ENCODE measurements at places on chromosomes 1 and 21. TPM values are rescaled to one million over a fixed set of nuclear protein-coding genes. Genes with fewer than 3 reads are reported as not detected.

DNA sequence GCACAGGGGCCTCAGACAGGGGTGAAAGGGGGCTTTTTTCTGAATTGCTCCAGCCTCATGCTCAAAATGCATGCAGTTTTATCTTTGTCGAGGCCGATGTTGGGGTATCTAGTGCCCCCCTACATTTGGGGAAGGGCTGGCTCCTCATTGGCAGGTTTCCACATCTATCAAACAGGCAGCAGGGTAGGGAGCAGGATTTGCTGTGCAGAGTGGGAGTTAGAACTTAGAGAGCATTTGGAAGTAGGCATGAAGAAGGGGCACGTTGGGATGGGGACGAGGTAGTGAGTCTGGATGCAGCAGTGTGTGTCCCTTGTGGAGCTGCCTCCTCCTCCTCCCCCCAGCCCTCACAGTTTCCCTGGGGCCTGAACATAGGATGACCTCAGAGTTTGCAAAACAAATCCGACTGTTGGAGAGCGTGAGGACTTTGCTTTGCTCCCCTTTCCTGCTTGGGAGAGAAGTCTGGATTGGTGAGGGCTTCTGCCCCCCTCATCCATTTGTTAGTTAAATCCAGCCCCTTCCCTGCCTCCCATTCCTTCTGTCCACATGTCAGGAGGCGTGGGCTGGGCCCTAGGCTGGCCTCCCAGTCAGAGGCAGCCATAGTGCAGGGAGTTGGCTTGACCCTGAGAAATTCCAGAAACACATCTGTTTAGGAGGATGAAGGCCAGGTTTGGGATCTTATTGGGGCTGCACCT lies 36.9 kb upstream of the GPR37L1 start:
- no peaks in the 10 kb centered on the region for H3K4me1 ChIP-seq
- no peaks in the 10 kb centered on the region for H3K27me3 ChIP-seq
- peak overlapping the region; percentile 39 for H3K27ac ChIP-seq

SUSD4 gene
- 14.0 TPM for total RNA-seq

DNA sequence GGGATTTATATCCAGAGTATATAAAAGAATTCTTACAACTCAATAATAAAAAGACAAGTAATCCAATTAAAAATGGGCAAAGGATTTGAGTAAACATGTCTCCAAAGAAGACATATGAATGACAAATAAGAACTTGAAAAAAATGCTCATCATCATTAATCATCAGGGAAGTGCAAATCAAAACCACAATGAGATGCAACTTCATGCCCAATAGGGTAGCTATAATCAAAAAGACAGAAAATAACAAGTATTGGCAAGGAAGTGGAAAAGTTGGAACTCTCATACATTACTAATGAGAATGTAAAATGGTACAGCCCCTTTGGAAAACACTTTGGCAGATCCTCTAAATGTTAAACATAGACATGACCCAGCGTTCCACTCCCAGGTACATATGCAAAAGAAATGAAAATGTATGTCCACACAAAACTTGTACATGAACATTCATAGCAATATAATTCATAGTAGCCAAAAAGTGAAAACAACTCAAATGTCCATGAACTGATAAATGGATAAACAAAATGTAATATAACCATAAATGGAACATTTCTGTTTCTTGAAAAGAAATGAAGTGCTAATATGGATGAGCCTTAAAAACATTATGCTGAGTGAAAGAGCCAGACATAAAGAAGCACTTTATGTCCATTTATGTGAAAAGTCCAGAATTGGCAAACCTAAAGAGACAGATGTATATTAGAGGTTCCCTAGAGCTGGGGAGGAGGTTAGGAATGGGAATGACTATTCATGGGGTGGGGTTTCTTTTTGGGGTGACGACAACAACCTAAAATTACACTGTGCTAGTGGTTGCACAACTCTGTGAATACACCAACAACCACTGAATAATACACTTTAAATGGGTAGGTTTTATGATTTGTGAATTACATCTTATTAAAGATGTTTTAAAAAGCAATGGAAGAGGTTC lies 259.7 kb downstream of the RHOU start:
- H3K36me3 ChIP-seq, result no peaks in the 10 kb centered on the region
- no peak overlapping the region for H3K4me3 ChIP-seq
- no peak overlapping the region for H3K27ac ChIP-seq

RAP1GAP gene
- 39.2 TPM for total RNA-seq

- no peaks in the 10 kb centered on the region for H3K27me3 ChIP-seq
- H3K4me1 ChIP-seq, result no peaks in the 10 kb centered on the region
- H3K36me3 ChIP-seq, result no peaks in the 10 kb centered on the region
- H3K27ac ChIP-seq, result no peak overlapping the region
- DNase-seq, result no peak
Observed at GRCh38 chr1:19975423-19976193, 3.8 kb downstream of the PLA2G2A start.

LENEP gene
- not detected for total RNA-seq

DNA sequence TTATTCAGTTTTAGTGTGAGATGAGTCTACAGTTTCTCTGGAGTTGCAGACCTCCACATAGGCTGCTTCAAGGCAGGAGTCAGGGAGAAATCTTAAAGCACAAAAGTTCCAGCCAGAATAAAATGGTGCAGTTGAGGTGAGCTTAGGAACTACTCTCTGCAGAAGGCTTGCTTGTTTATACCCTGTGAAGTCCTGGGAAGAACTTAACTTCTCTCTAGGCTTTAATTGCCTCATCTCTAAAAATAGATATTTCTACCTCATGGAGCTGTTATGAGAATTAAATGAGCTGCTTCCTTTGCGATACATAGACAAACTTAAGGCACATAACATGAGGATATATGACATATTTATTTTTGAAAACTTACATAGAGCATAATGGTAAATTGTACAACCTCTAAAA lies 286.2 kb downstream of the GPATCH2 start:
- DNase-seq, result no peak
- peaks cover 4% of the 10 kb centered on the region for H3K4me1 ChIP-seq
- H3K36me3 ChIP-seq, result no peaks in the 10 kb centered on the region
- no peak overlapping the region for H3K27ac ChIP-seq

FNDC10 gene
- total RNA-seq, result 2.6 TPM

C1orf56 gene
- 6.2 TPM for total RNA-seq

GRCh38 chr1:198660341-198661261 lies 21.8 kb downstream of the PTPRC start:
- H3K4me1 ChIP-seq, result no peaks in the 10 kb centered on the region
- no peak overlapping the region for H3K4me3 ChIP-seq
- no peaks in the 10 kb centered on the region for H3K27me3 ChIP-seq
- no peak overlapping the region for H3K27ac ChIP-seq
- no peaks in the 10 kb centered on the region for H3K36me3 ChIP-seq

DNA sequence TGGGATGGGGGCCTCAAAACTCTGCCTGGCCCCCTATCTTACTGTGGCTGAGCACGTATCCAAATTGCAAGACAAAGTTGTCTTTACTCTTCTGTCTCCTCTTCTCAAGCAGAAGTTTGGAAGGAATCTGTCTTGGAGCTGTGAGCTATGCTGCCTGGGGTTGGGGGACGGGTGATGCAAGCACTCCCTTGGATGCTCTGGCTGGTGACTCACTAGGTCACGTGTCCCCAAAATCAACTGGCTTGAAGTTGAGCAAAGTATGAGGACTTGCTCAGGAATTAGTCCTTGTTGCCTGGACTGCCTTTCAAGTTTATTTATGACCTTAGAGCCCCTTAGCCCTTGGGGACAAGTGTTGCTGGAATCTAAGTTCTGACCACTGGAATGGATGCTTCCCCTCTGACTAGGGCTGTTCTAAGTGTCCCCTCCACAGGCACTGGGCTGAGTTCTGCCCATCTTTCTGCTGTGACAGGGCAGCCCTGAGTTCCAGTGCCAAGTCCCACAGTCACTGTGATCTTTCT lies 269.5 kb downstream of the HHAT start:
- no peaks in the 10 kb centered on the region for H3K36me3 ChIP-seq
- H3K27me3 ChIP-seq, result no peaks in the 10 kb centered on the region
- no peak overlapping the region for H3K27ac ChIP-seq
- H3K4me1 ChIP-seq, result no peaks in the 10 kb centered on the region

DNA sequence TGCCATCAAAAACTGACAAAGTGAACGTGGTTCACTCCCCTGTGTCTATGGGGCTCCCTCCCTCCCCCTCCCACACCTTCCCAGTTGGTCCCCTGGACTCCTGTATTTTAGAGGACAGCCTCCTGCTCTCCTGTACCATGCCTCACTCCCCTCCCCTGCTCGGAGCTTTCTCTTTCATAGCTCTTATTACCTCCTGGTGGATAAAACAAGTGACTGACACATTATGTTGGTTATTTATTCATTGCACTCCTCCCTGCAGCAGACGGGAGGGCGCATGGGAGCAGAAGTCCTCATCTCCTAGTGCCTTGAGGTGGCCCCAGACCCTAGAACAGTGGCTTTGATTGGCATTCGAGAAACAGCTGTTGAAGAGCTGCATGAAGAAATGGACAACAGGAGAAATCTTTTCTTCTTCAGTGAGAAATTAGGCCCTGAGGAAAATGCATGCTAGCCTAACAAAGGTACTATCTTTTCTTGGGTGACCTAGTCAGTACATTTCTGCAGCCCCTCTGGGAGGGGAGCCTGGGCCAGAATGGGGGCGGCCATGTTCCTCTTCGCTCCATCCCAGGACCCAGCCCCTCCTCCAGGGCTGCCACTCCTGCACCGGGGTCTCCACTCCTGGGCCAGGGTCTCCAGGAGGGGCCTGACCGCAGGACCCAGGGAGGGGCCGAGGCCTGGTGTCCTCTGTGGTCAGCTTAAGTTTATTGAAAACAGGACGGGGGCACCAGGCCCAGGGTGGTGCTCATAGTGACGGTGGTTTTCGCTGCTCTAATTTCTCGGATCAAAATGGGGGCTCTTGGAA lies 1.2 kb upstream of the TFF1 start:
- H3K4me1 ChIP-seq, result no peaks in the 10 kb centered on the region
- no peak overlapping the region for H3K27ac ChIP-seq
- no peak for DNase-seq
- no peaks in the 10 kb centered on the region for H3K27me3 ChIP-seq
- H3K4me3 ChIP-seq, result no peak overlapping the region

GRCh38 chr21:45309069-45309986 lies 21.6 kb upstream of the POFUT2 start:
- H3K4me1 ChIP-seq, result peaks cover 2% of the 10 kb centered on the region
- H3K36me3 ChIP-seq, result no peaks in the 10 kb centered on the region

DNA sequence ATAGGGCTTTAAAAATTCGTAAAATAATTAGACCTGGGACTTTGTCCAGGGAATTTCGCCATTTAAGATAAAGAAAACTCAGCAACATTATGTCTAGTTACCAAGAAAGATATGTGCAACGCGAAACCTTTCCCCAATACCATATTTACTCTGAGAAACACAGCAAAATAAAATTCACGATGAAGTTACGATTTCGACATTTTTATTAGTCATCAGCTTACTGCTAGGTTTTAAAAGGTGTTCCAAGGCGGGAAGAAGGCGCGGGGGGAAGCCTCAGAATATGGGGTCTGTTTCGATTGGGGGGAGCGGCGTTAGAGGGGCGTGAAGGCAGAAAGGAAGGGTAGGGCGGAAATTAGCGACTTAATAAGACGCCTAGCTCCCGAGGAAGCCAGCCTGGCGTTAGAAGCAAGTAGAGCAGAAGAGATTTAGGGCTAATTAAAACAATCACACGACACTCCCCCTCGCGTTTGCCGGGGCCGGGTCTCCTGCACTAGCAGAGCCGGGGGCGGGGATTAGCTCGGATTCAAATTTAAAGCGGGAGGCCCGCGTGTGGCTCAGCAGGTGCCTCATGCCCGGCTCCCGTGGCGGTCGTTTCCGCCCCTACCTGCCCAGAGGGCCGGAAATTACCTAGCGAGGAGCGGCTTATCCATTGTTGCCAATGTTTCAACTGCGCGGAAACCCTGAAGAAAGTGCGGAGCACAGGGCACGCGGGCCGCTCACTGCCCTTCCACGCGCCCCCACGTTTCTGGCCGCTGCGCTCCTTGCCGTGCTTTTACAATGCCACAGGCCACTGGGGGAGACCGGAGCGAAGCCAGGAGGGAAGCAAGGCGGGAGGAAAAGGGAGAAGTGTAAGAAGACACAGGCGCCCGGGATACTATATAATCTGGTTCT lies 795 bp upstream of the POU2F1 start:
- H3K36me3 ChIP-seq, result no peaks in the 10 kb centered on the region
- peak overlapping the region; percentile 89 for H3K4me3 ChIP-seq
- no peaks in the 10 kb centered on the region for H3K27me3 ChIP-seq
- H3K27ac ChIP-seq, result peak overlapping the region; percentile 58
- peak; percentile 93 for DNase-seq

DNA sequence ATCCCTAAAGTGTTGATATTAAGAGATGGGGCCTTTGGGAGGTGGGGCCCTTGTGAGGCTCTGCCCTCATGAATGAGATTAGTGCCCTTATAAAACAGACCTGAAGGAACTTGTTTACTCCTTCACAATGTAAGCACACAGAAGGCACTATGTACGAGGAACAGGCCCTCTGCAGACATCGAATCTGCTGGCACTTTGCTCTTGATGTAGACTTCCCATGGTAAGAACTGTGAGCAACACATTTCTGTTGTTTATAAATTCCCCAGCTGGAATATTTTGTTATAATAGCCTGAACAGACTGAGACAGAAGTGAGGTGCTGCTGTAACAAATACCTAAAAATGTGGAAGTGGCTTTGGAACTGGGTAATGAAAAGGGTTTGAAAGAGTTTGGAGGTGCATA lies 193.2 kb downstream of the TGFB2 start:
- no peak overlapping the region for H3K27ac ChIP-seq
- no peaks in the 10 kb centered on the region for H3K4me1 ChIP-seq
- no peak overlapping the region for H3K4me3 ChIP-seq
- H3K36me3 ChIP-seq, result no peaks in the 10 kb centered on the region

FCGR1A gene
- total RNA-seq, result 18.0 TPM

ANGPTL7 gene
- total RNA-seq, result 0.19 TPM

- no peak overlapping the region for H3K4me3 ChIP-seq
- H3K36me3 ChIP-seq, result no peaks in the 10 kb centered on the region
- no peak overlapping the region for H3K27ac ChIP-seq
- no peak for DNase-seq
- H3K4me1 ChIP-seq, result no peaks in the 10 kb centered on the region
Observed at GRCh38 chr1:29383746-29384371, 147.5 kb downstream of the PTPRU start.

- H3K27ac ChIP-seq, result no peak overlapping the region
- DNase-seq, result no peak
- no peaks in the 10 kb centered on the region for H3K36me3 ChIP-seq
- H3K27me3 ChIP-seq, result no peaks in the 10 kb centered on the region
- no peak overlapping the region for H3K4me3 ChIP-seq
Observed at GRCh38 chr1:22888320-22889075, 84.2 kb downstream of the LACTBL1 start.

FALEC gene
- total RNA-seq, result not detected

GRCh38 chr1:150061632-150062101 lies 5.9 kb upstream of the VPS45 start:
- H3K4me3 ChIP-seq, result no peak overlapping the region
- peaks cover 3% of the 10 kb centered on the region for H3K4me1 ChIP-seq
- no peaks in the 10 kb centered on the region for H3K27me3 ChIP-seq
- no peaks in the 10 kb centered on the region for H3K36me3 ChIP-seq
- no peak for DNase-seq

TBX15 gene
- 0.82 TPM for total RNA-seq

- DNase-seq, result no peak
- H3K27ac ChIP-seq, result no peak overlapping the region
- no peak overlapping the region for H3K4me3 ChIP-seq
- no peaks in the 10 kb centered on the region for H3K4me1 ChIP-seq
- H3K27me3 ChIP-seq, result no peaks in the 10 kb centered on the region
- H3K36me3 ChIP-seq, result no peaks in the 10 kb centered on the region
Observed at GRCh38 chr1:58746757-58747156, 37.1 kb downstream of the JUN start.
